ENCODE measurements at places on chromosomes 7 and 10. TPM values are rescaled to one million over a fixed set of nuclear protein-coding genes. Genes with fewer than 3 reads are reported as not detected.

GRCh38 chr10:21885940-21886339 is 117.6 kb downstream of the DNAJC1 start:
- DNase-seq = no peak

DNA sequence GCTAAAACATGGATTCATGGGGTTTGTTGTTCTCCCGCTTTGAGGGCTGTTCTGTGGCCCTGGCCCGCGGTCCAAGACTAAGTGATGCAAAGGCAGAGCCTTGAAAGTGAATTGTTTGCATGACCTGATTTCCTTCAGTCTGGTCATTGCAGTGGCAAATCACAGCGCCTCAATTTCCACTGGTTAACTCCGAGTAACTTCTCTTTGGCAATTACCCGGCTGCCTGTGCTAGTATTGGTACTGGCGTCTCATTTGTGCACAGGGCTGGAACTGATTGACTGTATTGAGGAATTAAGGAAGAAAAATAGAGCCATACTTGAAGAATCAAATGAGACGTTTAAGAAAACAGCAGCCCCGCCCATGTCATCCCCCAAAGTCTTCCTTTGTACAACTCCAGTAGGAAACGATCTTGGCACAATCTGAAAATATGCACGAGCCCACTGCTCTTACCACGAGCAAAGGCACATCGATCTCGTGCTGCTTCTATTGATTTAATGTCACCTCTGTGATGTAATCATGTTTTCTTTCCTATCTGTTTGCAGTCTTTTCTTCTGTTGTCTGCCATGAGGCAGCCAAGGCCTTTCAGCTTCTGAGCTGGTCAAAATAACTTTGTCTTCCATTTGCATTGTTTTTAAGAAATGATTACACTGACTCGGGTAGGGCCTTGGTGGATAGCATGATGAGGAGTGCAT is 60.6 kb upstream of the SHH start:
- DNase-seq = no peak

GRCh38 chr7:101985057-101985902 is 167.9 kb downstream of the CUX1 start:
- no peak for DNase-seq

- no peak for DNase-seq
Observed at GRCh38 chr10:96720422-96721206, at the start of gene PIK3AP1. Gene PIK3AP1, minus strand, starts transcription at chr10:96720514. Its CDS starts 120 bp downstream, at chr10:96720394.

- DNase-seq = no peak
Observed at GRCh38 chr10:129516846-129517679, 50.0 kb downstream of the MGMT start.

- DNase-seq = no peak
Observed at GRCh38 chr10:121681997-121682687, 83.9 kb upstream of the FGFR2 start.

DNA sequence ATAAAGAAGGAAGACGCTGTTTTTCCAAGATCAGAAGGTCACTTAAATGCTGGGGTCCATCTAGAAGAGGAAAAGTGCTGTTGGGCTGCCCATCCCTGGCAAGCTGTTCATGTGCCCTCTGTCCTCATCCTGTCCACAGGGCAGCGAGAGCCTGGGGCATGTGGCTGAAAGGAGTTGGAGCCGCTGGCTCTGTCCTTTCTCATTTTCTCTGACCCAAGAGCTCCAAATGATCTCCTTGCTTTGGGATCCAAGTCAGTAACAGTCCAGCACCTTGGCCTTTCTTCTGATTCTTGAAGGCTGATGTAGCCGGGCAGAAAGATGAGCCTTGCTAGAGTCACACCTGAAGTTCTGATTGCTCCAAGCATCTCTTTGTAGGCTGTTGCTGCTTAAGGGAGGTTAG is 44.4 kb downstream of the SPDYE5 start:
- DNase-seq = no peak

DNA sequence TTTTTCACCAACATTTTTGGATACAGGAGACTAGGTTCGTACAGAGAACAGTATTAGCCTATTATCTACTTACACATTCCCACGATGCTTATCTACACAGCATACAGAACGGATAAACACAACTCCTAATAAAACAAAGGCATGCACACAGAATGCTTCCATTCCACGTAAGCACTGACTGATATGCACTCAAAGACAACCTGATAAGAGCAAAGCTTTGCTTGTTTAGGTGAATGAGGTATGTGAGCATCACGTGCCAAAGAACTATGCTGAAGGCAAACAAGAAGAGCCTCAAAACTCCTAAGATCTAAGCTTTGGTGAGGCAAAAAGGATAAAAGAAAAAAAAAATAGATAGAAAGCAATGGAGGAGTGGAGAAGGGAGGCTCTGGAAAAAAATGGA is 413.5 kb upstream of the LRRN3 start:
- DNase-seq = no peak

GRCh38 chr7:69612981-69613380 is 14.7 kb downstream of the AUTS2 start:
- DNase-seq = no peak

GRCh38 chr7:150854066-150855000 is 2.0 kb downstream of the AOC1 start:
- no peak for DNase-seq

DNA sequence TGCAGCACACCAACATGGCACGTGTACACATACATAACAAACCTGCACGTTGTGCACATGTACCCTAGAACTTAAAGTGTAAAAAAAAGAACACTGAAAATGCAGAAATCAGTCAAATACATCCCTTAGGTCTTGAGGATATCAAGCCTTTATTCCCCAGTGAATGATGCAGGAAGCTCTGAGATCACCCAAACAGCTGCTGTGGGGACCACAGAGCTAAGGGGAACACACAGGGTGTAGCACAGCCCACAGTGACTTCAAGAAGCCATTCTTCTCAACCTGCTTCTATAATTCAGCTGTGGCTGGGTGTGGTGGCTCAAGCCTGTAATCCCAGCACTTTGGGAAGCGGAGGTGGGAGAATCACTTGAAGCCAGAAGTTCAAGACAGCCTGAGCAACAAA is 314.9 kb downstream of the CALN1 start:
- no peak for DNase-seq

- no peak for DNase-seq
Observed at GRCh38 chr10:52672880-52673279, 99.7 kb downstream of the MBL2 start.

DNA sequence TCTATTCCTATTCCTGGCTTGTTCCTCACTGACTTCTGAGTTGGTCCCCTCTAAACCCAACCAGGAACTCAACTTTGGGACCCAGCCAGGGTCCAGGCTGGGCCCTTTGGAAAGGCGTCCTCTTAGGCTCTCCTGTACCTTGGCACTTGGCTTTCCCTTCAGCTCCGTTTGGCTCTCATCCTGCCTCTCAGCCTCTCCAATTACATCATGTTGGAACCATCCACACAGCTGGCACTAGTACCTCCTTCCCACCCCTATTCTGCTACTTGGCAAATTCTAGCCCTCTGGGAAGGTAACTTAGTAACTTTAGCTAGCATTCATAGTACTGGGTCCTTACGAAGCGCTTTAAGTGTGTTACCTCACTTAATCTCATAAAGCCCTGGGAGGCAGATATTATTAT is 205.3 kb upstream of the HABP2 start:
- no peak for DNase-seq

- DNase-seq = no peak
Observed at GRCh38 chr7:88302486-88302885, 4.2 kb downstream of the STEAP4 start.

GRCh38 chr7:142798451-142799436 is 28.0 kb downstream of the PRSS2 start:
- no peak for DNase-seq

DNA sequence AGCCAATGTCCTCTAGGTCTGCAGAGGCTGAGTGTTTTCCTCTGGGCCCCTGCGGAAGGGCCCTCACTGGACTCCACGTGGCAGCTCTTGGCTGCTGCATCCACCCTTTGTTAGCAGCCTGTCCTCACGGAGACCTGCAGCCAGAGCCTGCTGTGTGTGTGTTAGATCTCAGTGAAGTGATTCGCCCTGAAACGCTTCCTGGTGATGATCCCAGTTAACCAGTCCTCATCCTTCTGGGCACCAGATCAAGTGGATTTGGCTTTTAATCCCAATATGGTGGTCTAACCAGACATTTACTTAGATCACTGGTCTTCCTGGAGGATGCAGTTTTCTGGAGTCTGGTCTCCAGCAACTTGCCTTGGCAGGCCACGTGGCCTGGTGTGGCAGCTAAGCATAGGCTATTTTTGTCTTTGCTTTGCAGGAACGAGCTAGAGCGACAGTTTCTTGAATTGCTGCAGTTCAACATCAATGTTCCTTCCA is 39.5 kb upstream of the GJD4 start:
- DNase-seq = no peak

TRIL gene
- not detected for total RNA-seq

NME8 gene
- total RNA-seq = not detected

VAX1 gene
- total RNA-seq = not detected

OR13A1 gene
- total RNA-seq = not detected

CYP2C9 gene
- not detected for total RNA-seq

APBB1IP gene
- not detected for total RNA-seq

ACHE gene
- 0.40 TPM for total RNA-seq

MKX gene
- 13.8 TPM for total RNA-seq

OR2A12 gene
- total RNA-seq = not detected

CYP2C8 gene
- not detected for total RNA-seq

BAIAP2L1 gene
- 65.0 TPM for total RNA-seq
